ENCODE measurements at places on chromosomes 4 and X. TPM values are rescaled to one million over a fixed set of nuclear protein-coding genes. Genes with fewer than 3 reads are reported as not detected.

- no peak for DNase-seq
Measured at GRCh38 chr4:153258750-153259149, 54.5 kb downstream of the TRIM2 start.

GRCh38 chr4:138521809-138522208 is 279.7 kb upstream of the SLC7A11 start:
- no peak for DNase-seq

GRCh38 chr4:83065266-83065665 is 30.3 kb downstream of the COPS4 start:
- DNase-seq: no peak

GRCh38 chr4:94377294-94377693 is 34.7 kb upstream of the HPGDS start:
- no peak for DNase-seq

DNA sequence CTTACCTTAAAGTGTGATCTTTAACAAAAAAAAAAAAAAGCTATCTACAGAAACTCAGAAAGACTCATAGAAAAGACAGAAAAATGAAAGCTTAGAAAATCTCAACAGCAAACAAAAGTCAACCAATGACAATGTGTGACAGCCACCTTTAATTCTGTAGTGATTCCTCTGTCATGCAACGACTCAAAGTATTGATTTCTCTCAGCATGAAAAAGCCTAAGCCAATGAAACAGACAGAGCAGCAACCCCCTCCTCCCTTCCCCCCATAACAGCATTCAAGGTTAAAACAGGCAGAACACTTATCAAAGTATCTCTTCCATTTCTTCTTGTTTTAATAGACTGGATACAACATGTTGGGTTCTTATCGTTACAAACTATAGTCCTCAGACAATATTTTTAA is 112.5 kb downstream of the MAB21L2 start:
- no peak for DNase-seq

Gene TENM3
- 61.5 TPM for total RNA-seq

DNA sequence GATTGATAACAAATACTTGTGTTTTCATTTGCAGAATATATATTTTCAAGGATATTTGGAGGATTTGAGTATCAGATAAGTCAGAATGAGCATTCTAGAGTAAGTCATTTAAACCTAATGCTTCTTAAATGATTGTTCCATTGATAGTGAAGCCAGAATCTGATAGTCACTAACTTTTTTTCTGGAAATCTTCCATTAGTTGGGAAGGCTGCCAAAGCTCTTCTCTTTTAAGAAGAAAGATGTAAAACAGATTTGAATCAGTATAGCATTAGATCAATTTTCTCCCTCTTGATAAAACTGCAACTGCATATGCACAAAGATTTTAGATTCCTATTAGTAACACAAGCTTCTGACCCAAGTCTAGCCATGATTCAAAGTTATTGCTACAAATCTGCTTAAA is 256.7 kb downstream of the SPOCK3 start:
- DNase-seq: no peak

- peak; percentile 19 for DNase-seq
Measured at GRCh38 chr4:23930750-23931488, 41.1 kb upstream of the PPARGC1A start.

- no peak for DNase-seq
Measured at GRCh38 chr4:41746025-41746439, 2.5 kb downstream of the PHOX2B start.

Measured in uterus (tissue), 4 donors.